ENCODE measurements at places on chromosomes 3 and 15.

- DNase-seq = no peak
Observed at GRCh38 chr15:43266834-43267233, at the start of gene TGM5. Gene TGM5, minus strand, starts transcription at chr15:43266928. Its CDS starts 79 bp downstream, at chr15:43266849.

- DNase-seq = no peak
Observed at GRCh38 chr15:66130496-66131034, 123.0 kb downstream of the MEGF11 start.

GRCh38 chr3:63338351-63338750 lies 60.2 kb downstream of the SYNPR start:
- no peak for DNase-seq

GRCh38 chr15:32790352-32790999 lies 72.7 kb downstream of the GREM1 start:
- DNase-seq = no peak

DNA sequence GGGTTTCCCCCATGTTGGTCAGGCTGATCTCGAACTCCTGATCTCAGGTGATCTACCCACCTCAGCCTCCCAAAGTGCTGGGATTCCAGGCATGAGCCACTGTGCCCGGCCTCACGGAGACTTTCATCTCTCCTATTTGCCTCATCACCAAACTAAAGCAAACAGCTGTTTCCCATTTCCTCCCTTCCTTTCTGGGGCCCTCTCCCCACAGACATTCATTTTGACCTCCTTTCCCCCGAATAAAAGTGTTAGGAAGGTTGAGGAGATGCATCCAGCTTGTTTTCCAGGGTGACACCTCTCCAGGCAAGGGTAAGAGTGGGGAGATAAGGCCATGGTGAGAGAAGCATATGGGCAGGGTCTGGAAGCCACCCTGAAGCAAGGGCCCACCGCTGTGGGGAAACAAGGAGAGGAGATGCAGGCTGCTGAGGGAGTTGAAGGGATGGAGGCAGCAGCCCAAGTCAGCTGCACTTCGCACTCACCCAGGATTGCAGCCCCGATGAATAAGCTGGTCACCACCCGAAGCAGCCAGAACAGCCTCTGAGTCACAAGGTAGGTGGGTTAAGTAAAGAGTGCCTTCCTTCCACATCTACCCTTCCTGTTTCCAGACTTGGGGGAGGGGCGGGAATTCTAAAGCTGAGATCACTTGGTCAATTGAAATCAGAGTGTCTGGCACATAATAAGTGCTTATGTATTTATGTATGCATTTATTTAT lies 7.7 kb downstream of the DUOXA2 start:
- DNase-seq = no peak

GRCh38 chr3:52277972-52278509 lies 408 bp downstream of the WDR82 start:
- no peak for DNase-seq

GRCh38 chr3:105466072-105466471 lies 99.4 kb downstream of the ALCAM start:
- DNase-seq = no peak

- DNase-seq = no peak
Observed at GRCh38 chr3:365268-365667, 168.7 kb downstream of the CHL1 start.

GRCh38 chr3:13580256-13581023 lies 31.5 kb downstream of the FBLN2 start:
- no peak for DNase-seq

DNA sequence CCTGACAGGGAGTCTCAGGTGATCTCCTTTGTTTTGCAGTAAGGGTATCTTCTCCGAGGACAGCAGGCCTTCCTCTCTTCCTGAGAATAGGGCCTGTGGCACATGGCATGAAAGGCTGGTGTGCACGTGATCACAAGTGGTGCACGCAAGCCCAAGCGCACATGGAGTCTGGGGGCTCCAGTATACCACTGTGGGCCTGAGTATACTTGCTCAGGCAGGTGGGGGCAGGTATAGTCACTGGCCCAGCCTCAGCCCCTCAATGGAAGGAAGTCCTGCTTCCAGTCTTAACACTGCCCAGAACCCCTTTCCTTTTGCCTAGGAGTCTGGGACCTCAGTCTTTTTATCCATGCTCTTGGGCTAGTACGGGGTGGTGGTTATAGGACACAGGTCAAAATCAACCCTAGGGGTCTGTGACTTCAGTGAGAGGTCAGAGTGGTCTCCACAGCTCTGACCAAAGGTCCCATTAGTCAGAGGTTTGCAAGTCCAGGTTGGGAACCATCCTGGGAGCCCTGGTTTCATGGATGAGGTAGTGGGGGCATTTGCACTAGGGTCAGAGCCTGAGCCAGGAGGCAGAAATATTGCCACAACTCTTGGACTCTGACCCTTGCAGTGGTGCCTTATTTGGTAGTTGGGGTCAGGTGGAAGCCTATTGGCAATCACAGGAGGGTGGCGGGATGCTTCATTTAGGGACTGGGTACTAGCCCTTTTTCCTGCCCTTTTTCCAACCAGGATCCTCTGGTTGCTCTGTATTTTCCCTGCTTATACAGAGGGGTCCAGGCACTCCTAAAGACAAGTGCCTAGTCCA lies 823 bp upstream of the CCDC71 start:
- DNase-seq = no peak

- DNase-seq = no peak
Observed at GRCh38 chr3:56938530-56938929, 121.9 kb upstream of the SPATA12 start.

DNA sequence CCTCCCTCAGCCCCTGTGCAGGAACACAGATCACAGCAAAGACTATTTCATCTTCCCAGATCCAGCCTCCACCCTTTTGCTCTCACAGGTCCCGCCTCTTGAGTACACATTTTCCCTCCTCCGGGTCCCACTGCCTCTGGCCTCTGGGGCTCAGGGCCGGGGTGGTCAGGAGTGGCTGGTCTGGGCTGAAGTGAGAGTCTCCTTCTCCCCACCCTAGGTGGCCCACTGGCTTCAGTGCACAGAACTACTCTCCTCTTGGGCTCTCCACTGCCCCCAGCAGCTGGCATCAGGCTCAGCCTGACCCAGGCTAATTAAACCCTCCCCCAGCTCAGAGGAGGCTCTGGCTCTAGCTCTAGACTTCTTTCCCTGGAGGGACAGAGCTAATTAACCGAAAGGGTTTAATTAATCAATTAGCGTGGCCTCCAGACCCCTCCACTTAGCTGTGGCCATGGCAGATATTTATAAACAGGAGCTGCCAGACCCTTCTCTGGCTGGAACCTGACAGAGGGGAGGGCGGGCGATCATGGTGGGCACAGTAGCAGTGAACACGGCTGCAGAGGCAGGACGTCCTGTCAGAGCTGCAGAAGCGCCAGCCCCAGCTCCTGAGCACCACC lies 15.1 kb downstream of the DUSP7 start:
- no peak for DNase-seq

DNA sequence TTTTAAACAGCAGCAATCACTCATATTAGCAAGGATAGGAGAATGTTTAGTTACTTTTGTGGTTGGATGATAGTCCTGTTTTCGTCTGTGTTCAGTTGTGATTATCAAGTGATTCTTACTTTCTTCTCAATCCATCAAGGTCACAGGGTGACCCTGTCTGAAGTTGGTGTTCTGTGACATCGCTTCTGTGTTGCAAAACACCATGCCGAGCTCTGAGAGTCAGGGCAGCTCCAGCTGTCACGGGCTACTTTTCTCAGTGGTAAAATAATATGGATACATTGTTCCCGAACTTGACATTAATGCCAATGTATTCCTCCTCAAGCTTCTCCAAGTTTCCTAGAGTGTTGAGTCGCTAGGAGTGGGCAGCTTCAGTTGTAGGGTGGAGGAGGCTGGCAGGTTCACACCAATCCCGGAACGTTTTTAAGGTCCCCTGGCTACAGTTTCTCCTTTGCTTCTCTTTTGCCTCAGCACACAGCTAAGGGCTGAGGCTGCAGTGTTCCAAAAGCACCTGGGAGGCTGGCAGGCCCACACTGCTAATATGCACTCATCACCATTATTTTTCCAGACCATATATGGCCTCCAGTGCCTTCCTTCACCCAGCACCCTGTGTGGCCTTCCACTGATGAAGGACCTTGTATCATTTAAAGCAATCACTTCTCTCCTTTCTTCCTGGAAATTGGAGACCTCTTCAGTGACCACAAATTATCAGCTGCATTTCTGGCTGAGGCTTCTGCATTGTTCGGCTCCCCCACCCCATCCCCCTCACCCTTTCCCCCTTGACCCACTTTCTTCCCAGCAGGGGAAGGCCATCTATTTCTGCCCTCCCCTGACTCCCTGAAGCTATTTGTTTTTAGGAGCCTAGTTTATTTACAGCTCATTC lies 25.8 kb downstream of the COLQ start:
- no peak for DNase-seq

DNA sequence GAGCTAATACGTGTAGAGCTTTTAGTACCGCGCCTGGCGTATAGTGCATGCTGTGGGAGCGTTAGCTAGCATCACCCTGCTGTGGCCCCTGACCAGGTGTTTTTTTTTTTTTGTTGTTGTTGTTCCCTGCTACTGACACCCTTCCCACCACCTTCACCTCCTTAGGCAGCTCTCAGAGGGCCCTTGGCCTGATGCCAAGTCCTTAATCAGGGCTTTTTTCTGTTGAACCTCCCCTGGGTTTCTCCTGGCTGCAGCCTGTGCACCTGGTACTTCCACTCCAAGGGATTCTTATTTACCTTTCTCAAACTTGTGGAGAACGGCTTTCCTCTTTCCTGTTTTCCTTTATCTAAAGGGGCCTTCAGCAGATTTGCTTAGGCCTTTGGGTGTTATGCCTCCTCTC lies 53.3 kb downstream of the SLC7A14 start:
- no peak for DNase-seq

- no peak for DNase-seq
Observed at GRCh38 chr15:93848490-93848889, 382.9 kb upstream of the MCTP2 start.

GRCh38 chr3:129166579-129167332 lies 5.9 kb upstream of the ISY1 start:
- no peak for DNase-seq

GRCh38 chr15:37100966-37101215 lies 542 bp upstream of the MEIS2 start:
- DNase-seq = no peak

DNA sequence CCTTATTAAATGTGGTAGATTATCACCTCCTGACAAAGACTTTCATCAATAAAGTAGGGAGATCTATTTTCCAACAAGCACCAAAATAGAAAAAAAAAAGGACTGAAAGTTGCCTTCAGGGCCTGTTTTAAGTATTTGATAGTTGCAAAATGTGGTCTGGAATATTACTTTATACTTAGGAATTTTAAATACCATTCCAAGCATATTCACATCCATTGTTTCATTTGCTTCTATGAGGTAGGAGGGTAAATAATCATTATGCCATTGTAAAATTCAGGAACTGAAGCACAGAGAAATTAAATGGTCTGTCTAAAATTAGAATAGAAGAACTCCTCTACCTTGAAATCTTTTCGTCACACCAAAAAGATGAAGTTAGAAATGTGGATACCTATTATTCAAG lies 110.0 kb downstream of the TMCC1 start:
- DNase-seq = no peak

DNA sequence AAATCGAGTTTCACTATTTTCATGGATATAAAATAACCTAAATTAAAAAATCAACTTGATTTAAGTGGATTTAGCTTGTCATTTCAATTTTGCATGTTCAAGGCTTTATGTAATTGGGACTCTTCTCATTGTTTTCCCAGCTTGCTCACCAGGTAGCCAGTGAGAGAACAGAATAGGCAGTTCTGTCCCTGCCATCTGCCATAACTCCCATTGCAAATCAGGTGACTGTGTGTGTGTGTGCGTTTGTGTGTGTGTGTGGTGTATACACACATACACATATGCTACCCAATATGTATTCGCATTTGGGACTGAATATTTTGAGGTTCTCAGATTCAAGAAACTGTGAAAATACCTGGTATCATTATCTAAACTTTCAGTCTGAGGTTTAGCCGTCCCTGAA lies 1069.8 kb downstream of the IGSF11 start:
- DNase-seq = no peak

DNA sequence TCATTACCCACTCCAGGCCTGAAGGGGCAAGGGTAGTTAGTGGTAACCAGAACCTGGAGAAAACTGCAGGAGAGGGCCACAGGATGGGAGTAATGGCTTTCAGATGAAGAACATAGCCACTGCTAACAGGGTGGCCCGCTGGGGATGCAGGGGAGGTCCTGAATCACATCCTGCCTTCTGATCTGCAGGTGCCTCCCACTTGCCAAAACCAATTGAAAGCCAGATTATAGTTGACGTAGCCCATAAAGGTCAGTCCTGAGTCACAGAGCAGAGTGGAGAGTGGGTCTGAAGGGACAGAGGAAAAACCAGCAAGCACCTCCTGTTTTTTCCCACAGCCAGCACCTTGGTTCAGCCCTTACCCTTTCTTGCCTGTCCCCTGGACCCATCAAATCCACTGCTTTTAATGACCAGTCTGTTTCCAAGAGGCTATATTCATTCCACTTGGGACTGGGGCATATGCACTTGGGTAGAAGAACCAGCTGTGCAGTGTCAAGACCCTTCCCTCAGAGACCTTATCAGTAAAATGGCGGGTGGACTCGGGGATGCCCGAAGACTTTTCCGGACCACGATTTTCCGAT lies 646 bp upstream of the SLC35G2 start:
- peak; percentile 53 for DNase-seq

DNA sequence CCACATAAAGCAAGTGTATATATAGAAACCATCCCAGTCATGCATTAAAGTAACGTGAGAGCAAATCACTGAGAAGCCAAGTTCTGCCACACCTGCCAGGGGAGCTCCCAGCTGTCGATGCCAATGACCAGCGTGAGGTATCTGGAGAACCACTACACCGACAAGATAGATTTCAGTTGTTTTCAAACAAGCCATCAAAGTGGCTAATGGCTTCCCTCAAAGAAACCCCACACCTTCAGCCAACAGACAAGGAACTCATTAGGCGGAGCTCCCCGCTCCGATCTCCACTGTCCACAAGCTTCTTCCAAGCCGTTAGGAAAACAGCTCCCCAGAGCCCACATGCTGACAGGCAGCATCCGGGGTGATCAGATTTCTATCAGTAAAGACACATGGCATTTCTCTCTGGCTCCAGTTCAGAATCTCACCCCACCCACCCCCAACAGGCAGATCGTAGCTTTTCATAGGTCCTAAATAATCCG lies 54.2 kb upstream of the SPATA12 start:
- no peak for DNase-seq

DNA sequence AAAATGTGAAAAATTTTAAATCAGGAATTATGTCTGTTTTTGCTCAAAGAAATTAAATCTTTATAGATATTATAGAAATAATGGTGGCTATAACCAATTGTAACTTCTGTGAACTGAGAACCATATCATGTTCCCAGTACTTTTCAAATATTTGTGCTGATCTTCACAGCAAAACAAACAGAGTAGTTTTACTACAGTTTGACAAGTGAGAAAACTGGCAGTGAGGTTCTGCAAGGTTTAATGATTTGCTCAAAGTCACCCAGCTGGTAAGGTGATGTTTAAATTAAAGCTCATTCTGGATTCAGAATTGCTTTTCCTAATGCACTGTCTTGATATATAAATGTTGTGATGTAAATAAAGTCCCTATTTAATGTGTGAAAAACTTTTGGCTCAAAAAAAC lies 22.0 kb upstream of the SPTSSB start:
- DNase-seq = no peak

Measured in activated CD4-positive, CD25-positive, alpha-beta regulatory T cell treated with anti-CD3 and anti-CD28 coated beads, Interleukin-2, amount 50 U/mL, for 72 hours (primary cell).